Activated T-helper 2 cell treated with anti-CD3 and anti-CD28 coated beads, Interferon-gamma antibody, Interleukin-2, Interleukin-4, amounts not matched to agents 10 μg/mL and 5 μg/mL and 100 μg/mL, durations not matched to agents 14 hours and 24 hours and 36 hours (primary cell): ENCODE measurements at places on chromosomes 3 and 15. TPM values are rescaled to one million over a fixed set of nuclear protein-coding genes. Genes with fewer than 3 reads are reported as not detected.

GRCh38 chr15:66715720-66716655, 14.0 kb downstream of the SMAD6 start:
- no peak for DNase-seq

GUCA1C gene
- total RNA-seq: not detected in 2 replicates

DLEC1 gene
- total RNA-seq: 0.02 and 0.16 TPM in 2 replicates

DNA sequence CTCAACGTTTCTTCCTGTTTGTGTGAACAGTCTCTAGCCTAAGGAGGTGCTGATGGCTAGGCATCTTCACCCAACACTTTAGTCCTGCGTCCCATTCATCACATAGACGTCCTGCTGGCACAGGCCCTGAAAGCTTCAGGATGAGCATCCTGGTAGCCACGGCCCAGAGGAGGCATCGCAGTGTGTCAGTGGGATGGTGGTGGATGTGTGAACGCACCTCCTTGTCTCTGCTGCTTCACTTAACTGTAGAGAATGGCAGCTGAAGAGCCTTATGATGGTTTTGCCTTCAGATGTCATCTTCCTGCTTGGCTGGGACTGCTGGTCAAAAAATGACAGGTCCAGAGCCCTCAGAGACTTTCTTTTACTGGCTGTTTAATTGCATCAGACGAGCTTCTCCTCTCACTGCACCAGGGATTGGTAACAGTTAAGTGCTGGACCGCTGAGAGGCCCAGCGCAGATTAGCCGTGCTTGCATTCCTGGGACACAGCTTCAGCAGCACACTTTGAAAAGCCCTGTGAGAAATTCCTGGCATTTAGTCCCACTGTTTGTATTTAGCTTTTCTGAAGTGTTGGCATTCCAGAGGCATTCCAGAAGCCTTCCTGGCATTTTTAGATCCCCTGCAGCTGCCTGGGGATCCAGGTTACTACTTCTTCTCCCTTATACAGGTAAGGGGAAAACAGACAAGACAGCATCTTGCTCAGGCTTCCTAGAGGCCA, 132.4 kb upstream of the PLXNA1 start:
- no peak for DNase-seq

GRCh38 chr3:181691901-181692300, 19.8 kb upstream of the SOX2 start:
- no peak for DNase-seq

DNA sequence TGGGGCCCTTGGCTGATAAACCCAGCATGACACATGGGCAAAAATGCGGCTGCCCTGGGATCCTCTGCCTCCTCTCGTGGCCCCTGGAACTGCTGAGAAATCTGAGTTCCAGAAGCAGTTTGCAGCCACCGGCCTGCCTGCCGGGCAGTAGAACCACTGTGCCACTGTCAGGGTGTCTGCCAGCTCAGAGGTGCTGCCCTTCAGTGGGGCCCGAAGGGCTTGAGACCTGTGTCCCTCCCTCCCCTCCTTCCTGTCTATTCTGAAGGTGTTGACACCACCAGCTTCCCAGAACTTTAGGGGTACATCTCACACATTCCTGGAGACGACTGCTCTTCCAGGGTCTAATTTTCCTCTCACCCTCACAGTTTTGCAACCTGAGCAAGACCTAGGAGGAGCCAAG, 88.2 kb upstream of the POMGNT2 start:
- DNase-seq: no peak

ALDH1L1 gene
- total RNA-seq: not detected in 2 replicates

- DNase-seq: no peak
Measured at GRCh38 chr3:71492974-71493771, 90.4 kb downstream of the FOXP1 start.

GABRG3 gene
- not detected in 2 replicates for total RNA-seq

DNA sequence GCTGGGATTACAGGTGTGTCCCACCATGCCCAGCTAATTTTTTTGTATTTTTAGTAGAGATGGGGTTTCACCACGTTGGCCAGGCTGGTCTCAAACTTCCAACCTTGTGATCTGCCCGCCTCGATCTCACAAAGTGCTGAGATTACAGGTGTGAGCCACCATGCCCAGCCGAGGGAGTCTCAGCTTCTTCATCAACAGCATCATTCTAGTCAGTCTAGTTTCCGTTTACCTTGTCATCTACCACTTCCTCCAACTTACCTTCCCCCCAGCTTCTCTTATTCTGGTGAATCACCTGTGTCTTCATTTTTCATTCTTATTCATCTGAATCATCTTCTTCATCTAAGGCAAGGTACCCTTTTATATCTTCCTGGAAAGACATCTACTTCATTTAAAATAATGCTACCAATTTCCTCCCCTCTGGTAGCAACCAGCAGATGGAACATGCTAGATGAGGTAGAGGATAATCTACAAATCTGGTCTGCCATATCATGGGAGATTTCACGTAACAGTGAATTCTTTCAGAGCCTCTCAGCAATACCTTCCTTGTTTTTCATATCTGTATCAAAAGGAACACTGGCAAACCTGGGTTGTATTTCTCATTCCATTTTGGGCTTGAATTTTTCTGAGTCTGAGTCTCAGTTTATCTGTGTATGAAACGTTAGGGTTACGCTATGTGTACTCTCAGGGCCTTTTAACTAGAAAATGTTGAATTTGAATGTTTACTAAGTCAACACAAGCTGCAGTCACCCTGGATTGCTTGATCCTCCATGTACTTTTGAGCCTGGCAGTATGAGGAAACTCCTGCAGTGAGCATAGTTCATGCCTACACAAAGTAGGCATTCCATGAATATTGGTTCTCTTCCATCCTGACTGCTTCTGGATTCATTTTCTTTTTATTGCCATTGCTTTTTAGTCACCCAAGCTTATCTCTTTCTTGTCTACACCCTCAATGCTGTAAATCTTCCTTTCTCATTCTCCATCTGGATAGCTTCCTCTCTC, 16.8 kb downstream of the LPP start:
- DNase-seq: no peak

GRCh38 chr3:100537646-100538338, 45.4 kb downstream of the TMEM45A start:
- DNase-seq: no peak

DNA sequence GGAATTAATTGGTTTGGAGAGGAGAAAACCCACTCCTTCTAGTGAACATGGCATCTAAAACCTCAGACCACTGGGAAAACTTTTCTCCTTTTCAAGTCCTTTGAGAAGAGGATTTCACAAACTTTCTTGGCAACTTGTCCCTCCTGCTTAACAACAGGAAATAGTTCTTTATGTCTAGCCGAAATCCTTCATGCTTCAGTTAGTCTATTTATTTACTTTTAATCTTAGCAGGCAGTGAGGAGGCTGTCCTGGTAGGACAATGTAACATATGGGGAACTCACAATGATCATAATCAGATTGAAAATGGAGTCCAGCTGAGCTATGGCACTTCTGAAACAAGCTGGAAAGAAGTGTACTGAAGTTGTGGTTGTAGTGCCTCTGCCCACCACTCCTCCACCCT, 50.6 kb downstream of the KY start:
- no peak for DNase-seq

FRMD4B gene
- 75.1 and 78.0 TPM in 2 replicates for total RNA-seq

DNA sequence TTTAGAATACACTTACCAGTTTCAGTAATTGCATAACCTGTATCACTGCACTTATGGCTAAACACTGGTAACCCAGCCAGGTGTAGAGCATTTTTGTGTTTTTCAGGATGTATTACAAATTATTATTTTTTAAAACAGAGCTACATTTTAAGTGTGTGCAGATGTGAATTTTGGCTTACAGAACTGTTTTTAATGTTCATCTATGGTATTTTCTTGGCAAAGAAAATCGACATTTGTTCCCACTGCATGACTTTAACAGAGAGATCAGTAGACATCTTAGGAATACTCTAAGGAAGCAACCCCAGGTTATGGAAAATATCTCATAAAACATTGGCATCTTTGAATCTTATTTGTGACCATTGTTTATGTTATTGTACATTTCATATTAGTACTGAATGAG, 73.3 kb downstream of the ATP13A4 start:
- DNase-seq: no peak

GRCh38 chr3:49260806-49261324, 16.2 kb downstream of the C3orf62 start:
- DNase-seq: no peak

GRCh38 chr3:2793987-2794386, 316.2 kb downstream of the IL5RA start:
- DNase-seq: no peak

DNA sequence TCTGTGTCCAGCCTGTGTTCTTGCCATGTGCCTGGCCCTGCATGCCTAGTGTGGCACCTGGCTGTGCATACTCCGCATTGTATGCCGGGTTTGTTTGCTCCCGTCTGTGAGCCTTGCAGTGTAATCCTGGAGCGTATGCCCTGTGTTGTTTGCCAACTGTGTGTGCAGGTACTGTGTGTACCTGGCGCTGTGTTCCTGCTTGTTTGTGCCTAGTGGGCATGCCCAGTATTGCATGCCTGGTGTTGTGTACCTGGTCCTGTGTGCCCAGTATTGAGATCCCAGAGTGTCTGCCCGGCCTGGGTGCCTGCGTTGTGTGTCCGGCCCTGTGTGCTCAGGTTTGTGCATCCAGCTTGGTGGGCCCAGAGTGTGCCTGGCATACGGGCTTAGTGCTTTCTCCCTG, 54.5 kb upstream of the CHRNA7 start:
- DNase-seq: no peak

- DNase-seq: no peak
Measured at GRCh38 chr3:24271228-24271627, 223.4 kb downstream of the THRB start.

NPAP1 gene
- total RNA-seq: not detected in 2 replicates

DNA sequence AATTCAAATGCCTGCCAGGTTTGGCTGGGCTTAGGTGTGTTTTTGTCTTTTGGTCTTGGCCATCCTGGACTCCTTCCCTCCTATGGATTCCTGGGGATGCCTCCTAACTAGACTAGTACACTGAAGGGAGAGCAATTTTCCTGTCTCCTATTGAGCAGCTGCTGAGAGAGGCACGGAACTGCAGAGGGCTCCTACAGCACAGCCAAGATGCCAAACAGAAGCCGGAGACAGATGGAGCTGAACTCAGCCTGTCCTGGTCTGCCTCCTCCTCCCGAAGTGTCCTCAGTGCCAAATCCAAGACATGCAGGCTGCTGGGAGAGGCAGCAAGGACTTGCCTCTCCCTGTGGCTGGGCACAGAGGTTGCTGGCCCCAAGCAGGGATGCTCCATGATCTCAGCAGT, 256.6 kb upstream of the PROK2 start:
- DNase-seq: no peak

GRCh38 chr3:111545349-111545748, 3.4 kb downstream of the CD96 start:
- DNase-seq: no peak

KY gene
- total RNA-seq: not detected in 2 replicates

- DNase-seq: no peak
Measured at GRCh38 chr15:87633525-87633924, 623.0 kb downstream of the NTRK3 start.

DNA sequence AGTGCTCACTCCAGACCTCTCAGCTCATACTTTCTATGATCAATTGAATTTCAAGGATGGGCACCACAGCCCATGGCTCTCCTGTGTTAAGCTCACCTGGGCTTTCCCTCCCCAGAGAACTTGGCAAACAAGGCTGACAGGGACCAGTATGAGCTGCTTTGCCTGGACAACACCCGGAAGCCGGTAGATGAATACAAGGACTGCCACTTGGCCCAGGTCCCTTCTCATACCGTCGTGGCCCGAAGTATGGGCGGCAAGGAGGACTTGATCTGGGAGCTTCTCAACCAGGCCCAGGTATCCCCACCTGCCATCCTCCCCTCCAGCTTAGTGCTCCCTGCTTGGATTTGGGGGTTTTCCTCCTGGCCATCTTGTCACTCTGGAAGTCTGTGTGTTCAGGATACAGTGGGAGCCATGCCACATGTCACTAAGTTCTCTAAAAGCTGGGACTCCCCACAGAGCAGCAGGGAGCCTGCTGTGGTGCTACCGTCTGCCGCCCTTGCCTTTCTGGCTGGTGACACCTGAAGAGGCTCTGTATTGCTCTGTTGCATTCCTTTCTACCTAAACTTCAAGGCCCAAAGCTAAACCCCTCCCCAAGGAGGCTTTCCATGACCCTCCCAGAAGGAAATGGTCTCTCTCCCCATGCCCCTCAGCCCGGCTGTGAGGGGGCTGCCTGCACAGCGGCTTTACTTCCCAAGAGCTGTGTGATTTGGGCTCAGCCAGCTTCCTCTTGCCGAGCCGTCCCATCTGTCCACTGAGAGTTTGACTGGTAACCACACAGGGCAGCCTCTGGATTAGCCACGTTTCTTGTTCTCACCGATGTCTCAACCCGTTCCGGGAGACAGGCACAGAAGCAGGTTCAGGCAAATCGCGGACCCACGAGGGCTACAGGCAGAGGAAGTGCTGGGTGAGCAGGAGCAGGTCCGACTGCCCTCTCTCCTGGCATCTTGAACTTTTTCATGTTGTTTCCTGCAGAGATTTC, 10.8 kb downstream of the TF start:
- DNase-seq: no peak
